ENCODE measurements at places on chromosomes 12 and 14. TPM values are rescaled to one million over a fixed set of nuclear protein-coding genes. Genes with fewer than 3 reads are reported as not detected.

The KRT83 gene
- polyA plus RNA-seq, result not detected

DNA sequence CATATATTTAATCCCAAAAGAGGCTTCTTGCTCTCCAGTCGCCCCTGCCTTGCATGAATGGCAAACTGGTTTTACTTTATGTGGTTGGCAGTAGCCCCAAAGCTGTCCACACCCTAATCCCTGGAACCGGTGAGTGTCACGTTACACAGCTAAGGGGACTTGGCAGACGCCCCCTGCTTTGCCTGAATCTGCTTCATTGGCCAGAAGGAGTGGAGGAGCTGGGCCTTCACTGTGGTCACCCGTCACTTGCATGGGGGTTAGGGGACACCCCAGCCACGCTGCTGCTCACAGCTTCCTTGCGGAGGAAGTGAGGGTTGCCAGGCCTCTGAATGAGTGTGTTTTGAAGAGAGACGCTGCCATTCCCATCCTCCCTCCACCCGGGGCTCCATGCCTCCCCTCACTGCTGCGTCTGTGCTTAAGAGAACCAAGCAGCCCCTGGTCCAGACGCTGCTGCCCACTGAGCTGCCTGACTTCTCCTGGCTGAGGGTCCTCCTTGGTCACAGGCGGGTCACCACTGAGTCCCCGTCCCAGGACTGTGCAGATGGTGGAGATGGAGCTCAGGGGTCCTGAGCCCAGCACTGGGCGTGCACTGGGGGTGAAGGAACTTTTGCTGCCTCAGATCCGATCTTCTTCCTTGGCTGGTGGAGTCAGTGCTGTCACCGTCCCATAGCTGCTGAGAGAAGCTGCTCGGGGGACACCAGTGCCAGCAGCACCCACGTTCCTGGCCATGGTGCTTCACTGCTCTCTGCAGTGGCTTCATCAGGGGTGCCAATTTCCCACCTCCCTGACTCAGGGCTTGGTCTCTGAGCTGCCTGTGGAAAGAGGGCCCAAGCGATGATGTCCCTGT lies 39.8 kb downstream of the GALNT9 start:
- no peak for DNase-seq

- no peak for DNase-seq
Observed at GRCh38 chr12:92289629-92290349, 144.1 kb upstream of the BTG1 start.

DNA sequence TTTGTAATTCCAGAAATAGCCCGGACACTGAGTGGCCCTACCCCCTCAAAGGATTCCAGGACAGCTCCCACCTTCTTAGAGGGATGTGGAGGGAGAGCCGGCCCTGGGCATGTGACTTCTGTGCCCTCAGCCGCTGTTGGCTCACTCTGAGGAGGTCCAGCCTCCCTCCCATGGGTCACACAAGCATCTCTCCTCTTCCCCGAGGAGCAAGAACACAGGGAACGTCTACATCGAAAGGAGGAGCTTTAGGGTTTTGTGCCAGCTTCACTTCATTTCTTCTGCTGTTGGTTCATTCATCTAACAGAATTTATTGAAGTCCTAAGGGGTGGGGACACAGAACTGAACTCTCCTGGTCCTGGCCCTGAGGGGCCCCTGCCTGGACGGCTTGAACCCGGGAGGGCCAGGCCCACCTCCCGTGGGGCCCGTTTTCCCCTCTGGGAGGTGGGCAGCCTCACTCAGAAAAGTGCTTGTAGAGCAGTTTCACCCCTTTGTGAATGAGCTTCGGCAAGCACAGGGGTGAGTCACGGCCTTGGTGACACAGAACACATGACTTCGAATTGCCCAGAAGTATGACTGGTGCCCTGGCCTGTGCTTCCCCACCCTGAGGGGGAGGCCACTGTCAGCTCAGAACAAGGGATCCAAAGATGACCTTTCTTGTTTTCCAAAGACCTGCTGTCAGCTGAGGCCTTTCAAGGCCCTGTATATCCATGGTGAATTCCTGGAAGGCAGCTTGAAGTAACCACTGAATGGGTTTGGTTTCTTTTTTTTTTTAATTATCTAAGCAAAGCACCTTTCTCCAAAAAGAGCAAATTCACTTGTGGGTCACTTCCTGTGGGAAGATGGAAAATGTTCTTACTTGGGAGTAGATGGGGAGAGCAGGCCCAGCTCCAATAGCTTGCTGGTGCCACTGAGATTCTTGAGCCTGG lies 39.2 kb downstream of the NFKBIA start:
- no peak for DNase-seq

GRCh38 chr12:79217306-79217705 lies 352.7 kb downstream of the SYT1 start:
- no peak for DNase-seq

The PLEKHG7 gene
- polyA plus RNA-seq, result not detected

- DNase-seq, result no peak
Observed at GRCh38 chr12:56590237-56590830, 39.8 kb downstream of the BAZ2A start.
